ENCODE measurements at places on chromosomes 7 and 10. TPM values are rescaled to one million over a fixed set of nuclear protein-coding genes. Genes with fewer than 3 reads are reported as not detected.

The MAPK8 gene
- total RNA-seq, result 93.7 TPM

DNA sequence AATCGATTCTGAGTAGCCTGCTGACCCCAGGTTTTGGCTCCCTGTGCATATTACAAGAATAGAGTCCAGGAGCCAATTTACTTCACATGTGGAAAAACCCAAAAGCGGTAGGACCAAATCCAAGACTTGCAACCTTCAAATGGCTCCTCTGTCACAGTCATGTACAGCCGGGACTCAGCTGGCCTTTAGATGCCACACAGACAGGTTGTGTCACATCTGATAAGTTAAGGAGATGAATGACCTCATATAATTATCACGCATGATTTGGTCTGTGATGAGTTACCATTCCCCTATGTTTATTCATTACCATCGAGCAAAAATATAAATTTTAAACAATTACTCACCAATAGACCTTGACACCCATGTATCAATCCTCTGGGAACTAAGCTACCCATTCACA, 14.2 kb downstream of the CACNA2D1 start:
- no peak for DNase-seq

DNA sequence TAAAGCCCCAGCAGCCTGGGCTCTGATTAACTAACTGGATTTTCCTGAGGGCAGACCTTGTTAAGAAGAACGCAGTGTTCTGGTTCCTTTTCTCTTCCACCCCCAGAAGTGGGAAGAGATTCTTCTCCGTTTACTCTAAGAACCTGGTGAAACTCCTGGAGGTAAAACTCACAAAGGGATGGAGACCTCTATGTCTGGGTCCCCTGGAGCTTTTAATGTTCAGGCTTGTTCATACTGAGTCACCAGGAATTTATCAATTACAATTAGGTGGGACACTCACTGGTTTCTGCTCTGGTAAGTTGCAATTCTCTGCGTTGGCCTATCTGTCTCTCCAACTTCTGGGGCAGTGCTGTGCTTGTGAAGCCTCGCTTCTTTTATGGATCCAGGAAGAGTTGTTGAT, 73.3 kb upstream of the CACNB2 start:
- DNase-seq, result no peak

DNA sequence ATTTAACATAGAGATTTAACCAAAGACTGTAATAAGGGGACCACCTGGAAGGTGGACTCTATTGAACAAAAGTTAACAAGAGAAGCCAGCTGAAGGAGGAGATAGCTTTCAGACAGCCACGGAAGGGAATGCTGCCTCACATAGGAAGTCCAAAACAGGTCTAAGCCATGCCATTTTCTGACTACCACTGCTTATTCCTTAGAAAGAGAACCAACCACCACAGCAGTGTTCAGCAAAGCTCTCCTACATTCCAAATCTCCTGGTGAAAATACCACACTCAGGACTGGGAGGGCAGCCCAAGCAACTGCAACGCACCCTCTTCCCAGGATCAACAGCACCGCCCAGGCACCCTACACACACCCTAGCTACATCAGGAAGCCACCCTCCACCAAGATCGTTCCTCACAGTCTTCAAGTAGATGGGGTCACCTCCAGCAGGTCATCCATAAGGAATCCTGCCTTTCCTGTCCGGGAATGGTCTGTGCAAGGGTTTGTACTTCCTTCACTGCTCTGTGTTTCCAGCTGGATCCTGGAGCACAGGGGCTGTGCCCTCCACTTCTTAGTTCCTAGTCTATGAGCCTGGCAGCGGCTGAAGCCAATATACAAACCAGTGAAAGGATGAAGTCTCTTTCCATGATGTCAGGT, 2.5 kb downstream of the KIAA1549 start:
- DNase-seq, result no peak
